ENCODE measurements at places on chromosomes 4 and X.
A peak's percentile ranks its signal among the peaks of the same experiment; 100 is the strongest.

- no peak for DNase-seq
Measured at GRCh38 chr4:37243722-37244582, 591 bp upstream of the NWD2 start.

- no peak for DNase-seq
Measured at GRCh38 chr4:100834616-100835015, 316.8 kb upstream of the EMCN start.

DNA sequence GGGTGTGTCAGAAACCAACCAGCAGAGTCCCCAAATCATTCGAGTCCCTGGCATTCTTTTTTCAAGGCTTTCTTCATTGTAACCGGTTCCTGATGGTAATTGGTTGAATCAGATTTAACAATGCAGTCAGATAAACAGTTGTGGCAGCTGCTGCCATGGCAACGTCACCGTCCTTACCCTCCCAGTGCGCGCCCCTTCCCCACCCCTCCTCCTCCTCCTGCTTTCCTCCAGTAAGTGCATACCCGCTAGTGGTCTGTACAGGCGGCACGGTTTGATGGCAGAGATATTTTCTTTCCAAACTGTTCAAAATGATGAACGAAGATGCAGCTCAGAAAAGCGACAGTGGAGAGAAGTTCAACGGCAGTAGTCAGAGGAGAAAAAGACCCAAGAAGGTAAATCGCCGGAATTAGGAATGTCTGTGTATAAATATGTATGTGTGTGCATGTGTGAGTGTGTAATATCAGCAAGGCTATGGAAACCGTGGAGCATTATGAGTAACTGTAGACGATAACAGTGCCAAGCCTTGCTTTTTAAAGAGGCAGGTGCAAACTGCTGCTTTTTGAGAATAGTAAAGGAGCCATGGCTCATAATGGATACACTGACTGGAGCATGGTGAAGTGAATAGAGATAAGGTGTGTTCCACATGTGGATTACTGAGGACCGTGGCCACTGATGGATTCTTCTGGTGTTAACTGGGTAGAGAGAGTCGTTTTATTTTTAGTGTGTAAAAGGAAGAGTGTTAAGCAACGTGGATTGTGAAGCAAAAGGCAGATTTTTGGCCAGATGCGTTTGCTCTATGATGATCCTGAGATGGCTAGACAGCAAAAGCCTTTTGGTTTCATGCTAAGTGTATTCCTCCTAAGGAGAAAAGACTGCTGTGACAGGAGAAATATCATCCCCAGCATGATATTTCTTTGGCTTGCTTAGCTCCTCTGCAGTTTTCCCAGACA, at the start of gene ANK2:
ANK2 (plus strand) TSS at position 233 of the 950 bp plus-strand sequence; CDS start at position 309, 76 bp downstream.
- no peak for DNase-seq

- peak; percentile 73 for DNase-seq
Measured at GRCh38 chrX:53088136-53088974, 5.6 kb upstream of the KANTR start.

DNA sequence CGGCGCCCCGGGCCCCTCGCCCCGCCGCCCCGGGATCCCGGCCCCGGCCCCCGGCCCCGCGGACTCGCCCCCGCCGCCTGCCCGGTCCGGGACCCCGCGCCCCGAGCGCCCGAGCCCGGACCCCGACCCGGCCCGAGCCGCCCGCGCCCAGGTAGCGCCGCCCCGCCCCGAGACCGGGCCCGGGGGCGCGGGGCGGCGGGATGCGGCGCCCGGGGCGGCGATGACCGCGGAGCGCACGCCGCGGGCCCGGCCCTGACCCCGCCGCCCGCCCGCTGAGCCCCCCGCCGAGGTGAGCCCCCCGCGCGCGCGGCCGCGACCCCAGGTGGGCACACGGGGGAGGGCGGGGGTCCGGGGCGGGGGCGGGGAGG, 224 bp downstream of the FGFRL1 start:
- DNase-seq: no peak
